ENCODE measurements at places on chromosomes 4 and X.
A peak's percentile ranks its signal among the peaks of the same experiment; 100 is the strongest.

- peak; percentile 12 for DNase-seq
- H3K36me3 ChIP-seq, result no peaks in the 10 kb centered on the region
- H3K4me1 ChIP-seq, result peaks cover 3% of the 10 kb centered on the region
- H3K27me3 ChIP-seq, result no peaks in the 10 kb centered on the region
- H3K27ac ChIP-seq, result peak overlapping the region; percentile 34
Observed at GRCh38 chrX:21963731-21964405, 23.4 kb downstream of the SMS start.

GRCh38 chrX:49282647-49283011 is 13.0 kb downstream of the PPP1R3F start:
- DNase-seq, result peak; percentile 21
- no peak overlapping the region for H3K4me3 ChIP-seq
- no peak overlapping the region for H3K27ac ChIP-seq
- no peaks in the 10 kb centered on the region for H3K27me3 ChIP-seq

- H3K4me1 ChIP-seq, result no peaks in the 10 kb centered on the region
Observed at GRCh38 chr4:41079881-41080560, 134.3 kb downstream of the APBB2 start.

- H3K4me1 ChIP-seq, result no peaks in the 10 kb centered on the region
- no peaks in the 10 kb centered on the region for H3K27me3 ChIP-seq
- H3K36me3 ChIP-seq, result no peaks in the 10 kb centered on the region
- no peak for DNase-seq
- H3K27ac ChIP-seq, result no peak overlapping the region
Observed at GRCh38 chr4:28007693-28008092, 1147.1 kb downstream of the STIM2 start.

DNA sequence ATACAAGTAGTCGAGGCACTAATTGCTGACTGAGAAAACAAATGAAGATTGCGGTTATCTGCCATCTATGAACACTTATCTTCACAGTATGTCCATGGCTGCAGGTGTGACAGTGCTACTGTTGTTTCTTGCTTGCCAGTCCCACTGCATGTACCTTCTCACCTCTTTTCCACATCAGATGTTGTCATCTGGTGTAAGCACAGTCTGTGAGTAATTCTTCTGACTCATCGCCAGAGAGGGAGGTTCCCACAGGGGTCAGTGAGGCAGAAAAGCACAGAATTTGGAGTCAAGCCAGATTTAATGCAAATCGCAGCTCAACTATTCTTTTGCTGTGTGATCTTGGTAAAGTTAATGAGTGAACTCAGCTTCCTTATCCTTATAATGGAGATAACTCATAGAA is 144.4 kb downstream of the GLRA2 start:
- H3K4me1 ChIP-seq, result peaks cover 3% of the 10 kb centered on the region
- no peak overlapping the region for H3K27ac ChIP-seq
- no peaks in the 10 kb centered on the region for H3K27me3 ChIP-seq
- no peak overlapping the region for H3K4me3 ChIP-seq
- no peaks in the 10 kb centered on the region for H3K36me3 ChIP-seq

GRCh38 chr4:79611026-79611425 is 203.0 kb upstream of the GK2 start:
- no peaks in the 10 kb centered on the region for H3K36me3 ChIP-seq
- no peak for DNase-seq
- no peaks in the 10 kb centered on the region for H3K4me1 ChIP-seq
- H3K27me3 ChIP-seq, result no peaks in the 10 kb centered on the region
- H3K4me3 ChIP-seq, result no peak overlapping the region

DNA sequence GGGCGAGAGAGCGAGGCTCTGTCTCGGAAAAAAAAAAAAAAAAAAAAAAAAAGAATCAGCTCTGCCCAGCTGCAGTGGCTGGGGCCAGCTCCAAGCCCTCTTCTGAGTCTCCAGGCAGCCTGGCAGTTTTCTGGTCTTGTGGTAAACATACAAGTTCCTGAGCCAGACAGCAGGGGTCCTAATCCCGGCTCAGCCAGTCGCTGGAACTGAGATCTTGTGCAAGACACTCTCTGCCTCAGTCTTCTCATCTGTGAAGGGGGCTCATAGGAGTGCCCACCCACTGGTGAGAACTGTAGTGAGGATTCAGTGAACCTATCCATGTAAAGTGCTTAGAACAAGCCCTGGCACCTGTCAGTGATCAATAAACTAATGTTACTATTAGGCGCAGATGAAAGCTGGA is 41.8 kb downstream of the C4orf50 start:
- no peaks in the 10 kb centered on the region for H3K4me1 ChIP-seq
- DNase-seq, result no peak
- no peak overlapping the region for H3K27ac ChIP-seq

GRCh38 chrX:118694638-118695037 is 32.8 kb upstream of the IL13RA1 start:
- H3K36me3 ChIP-seq, result no peaks in the 10 kb centered on the region
- no peaks in the 10 kb centered on the region for H3K27me3 ChIP-seq
- no peak overlapping the region for H3K4me3 ChIP-seq
- H3K27ac ChIP-seq, result no peak overlapping the region
- H3K4me1 ChIP-seq, result no peaks in the 10 kb centered on the region

DNA sequence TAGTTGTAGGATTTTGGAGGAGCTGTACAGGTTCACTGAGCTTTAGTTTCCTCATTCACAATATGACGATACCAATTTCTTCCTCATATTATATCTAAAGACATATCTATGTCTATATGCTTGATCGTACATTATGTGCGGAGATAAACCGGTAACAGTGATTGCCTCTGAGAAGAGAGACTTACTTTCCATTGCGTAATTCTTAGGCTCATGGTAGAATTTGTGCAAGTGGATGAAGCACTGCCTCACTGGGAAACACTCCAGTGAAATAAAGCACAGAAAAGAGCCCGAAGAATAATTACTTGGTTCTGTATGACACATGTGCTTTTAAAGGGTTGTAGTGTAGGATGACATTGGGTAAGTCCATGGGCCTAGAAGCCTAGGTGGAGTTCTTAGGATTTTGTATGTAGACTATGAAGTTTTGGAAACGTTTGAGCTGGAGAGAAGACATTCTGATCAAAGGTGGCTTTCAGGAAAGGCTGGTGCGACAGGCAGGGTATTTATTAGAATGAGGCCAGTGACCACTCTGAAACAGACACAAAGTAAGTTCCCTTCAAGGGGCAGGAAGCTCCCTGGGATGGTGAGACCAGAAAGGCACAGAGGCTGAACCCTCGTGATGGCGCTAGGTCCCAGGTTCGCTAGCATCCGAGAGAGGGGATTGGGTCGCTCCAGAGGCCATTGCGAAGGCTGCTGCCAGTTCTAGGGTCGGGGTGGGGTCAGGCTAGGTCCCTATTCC is 649 bp upstream of the VBP1 start:
- H3K27me3 ChIP-seq, result no peaks in the 10 kb centered on the region
- H3K36me3 ChIP-seq, result no peaks in the 10 kb centered on the region
- no peaks in the 10 kb centered on the region for H3K4me1 ChIP-seq
- peak overlapping the region; percentile 65 for H3K4me3 ChIP-seq
- H3K27ac ChIP-seq, result peak overlapping the region; percentile 67
- no peak for DNase-seq

- DNase-seq, result no peak
- H3K36me3 ChIP-seq, result no peaks in the 10 kb centered on the region
- H3K27ac ChIP-seq, result no peak overlapping the region
- H3K27me3 ChIP-seq, result no peaks in the 10 kb centered on the region
- no peaks in the 10 kb centered on the region for H3K4me1 ChIP-seq
Observed at GRCh38 chr4:163269166-163269565, 63.2 kb downstream of the NPY1R start.

GRCh38 chr4:146522869-146523205 is 1.1 kb upstream of the SLC10A7 start:
- H3K27ac ChIP-seq, result peak overlapping the region; percentile 84
- no peaks in the 10 kb centered on the region for H3K27me3 ChIP-seq
- no peaks in the 10 kb centered on the region for H3K4me1 ChIP-seq
- no peaks in the 10 kb centered on the region for H3K36me3 ChIP-seq
- DNase-seq, result peak; percentile 8

GRCh38 chr4:123870216-123870876 is 473.8 kb downstream of the SPRY1 start:
- no peaks in the 10 kb centered on the region for H3K36me3 ChIP-seq
- H3K27me3 ChIP-seq, result no peaks in the 10 kb centered on the region
- H3K27ac ChIP-seq, result no peak overlapping the region
- H3K4me1 ChIP-seq, result no peaks in the 10 kb centered on the region
- peak; percentile 70 for DNase-seq
- no peak overlapping the region for H3K4me3 ChIP-seq

- no peak overlapping the region for H3K4me3 ChIP-seq
- peak overlapping the region; percentile 34 for H3K27ac ChIP-seq
- H3K4me1 ChIP-seq, result no peaks in the 10 kb centered on the region
- no peaks in the 10 kb centered on the region for H3K27me3 ChIP-seq
- peak; percentile 26 for DNase-seq
Observed at GRCh38 chrX:42094218-42094617, 170.9 kb upstream of the CASK start.

- no peak overlapping the region for H3K27ac ChIP-seq
- H3K36me3 ChIP-seq, result no peaks in the 10 kb centered on the region
- H3K4me1 ChIP-seq, result peaks cover 2% of the 10 kb centered on the region
Observed at GRCh38 chr4:138897811-138898226, 117.8 kb upstream of the NOCT start.

GRCh38 chr4:161320377-161320776 is 843.4 kb downstream of the FSTL5 start:
- no peaks in the 10 kb centered on the region for H3K27me3 ChIP-seq
- H3K4me1 ChIP-seq, result no peaks in the 10 kb centered on the region
- no peaks in the 10 kb centered on the region for H3K36me3 ChIP-seq
- no peak overlapping the region for H3K27ac ChIP-seq
- DNase-seq, result peak; percentile 20

- no peaks in the 10 kb centered on the region for H3K4me1 ChIP-seq
- H3K27ac ChIP-seq, result no peak overlapping the region
- no peaks in the 10 kb centered on the region for H3K27me3 ChIP-seq
Observed at GRCh38 chr4:100819505-100819904, 301.7 kb upstream of the EMCN start.

DNA sequence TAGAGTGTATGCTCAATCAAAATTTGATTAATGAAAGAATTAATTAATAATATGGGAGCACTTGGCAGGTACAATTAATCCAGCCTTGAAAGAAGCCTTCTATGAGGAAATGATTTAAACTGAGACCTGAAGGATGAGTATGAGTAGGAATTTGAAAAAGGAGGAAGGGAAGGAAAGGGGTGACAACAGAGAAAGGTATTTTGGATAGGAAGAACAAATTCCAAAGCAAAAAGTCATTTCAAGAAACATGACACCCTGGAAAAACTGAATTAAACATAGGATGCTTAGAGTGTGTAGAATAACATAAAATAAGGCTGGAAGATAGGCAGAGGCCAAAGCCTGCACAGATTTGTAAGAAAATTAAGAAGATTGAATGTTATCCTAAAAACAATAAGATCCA is 29.6 kb downstream of the PHOX2B start:
- no peak overlapping the region for H3K4me3 ChIP-seq
- no peak overlapping the region for H3K27ac ChIP-seq
- DNase-seq, result peak; percentile 43
- H3K27me3 ChIP-seq, result no peaks in the 10 kb centered on the region
- H3K4me1 ChIP-seq, result no peaks in the 10 kb centered on the region

GRCh38 chr4:49032440-49033161 is 46.5 kb downstream of the CWH43 start:
- H3K27ac ChIP-seq, result no peak overlapping the region
- H3K36me3 ChIP-seq, result no peaks in the 10 kb centered on the region
- no peak for DNase-seq
- no peaks in the 10 kb centered on the region for H3K4me1 ChIP-seq

DNA sequence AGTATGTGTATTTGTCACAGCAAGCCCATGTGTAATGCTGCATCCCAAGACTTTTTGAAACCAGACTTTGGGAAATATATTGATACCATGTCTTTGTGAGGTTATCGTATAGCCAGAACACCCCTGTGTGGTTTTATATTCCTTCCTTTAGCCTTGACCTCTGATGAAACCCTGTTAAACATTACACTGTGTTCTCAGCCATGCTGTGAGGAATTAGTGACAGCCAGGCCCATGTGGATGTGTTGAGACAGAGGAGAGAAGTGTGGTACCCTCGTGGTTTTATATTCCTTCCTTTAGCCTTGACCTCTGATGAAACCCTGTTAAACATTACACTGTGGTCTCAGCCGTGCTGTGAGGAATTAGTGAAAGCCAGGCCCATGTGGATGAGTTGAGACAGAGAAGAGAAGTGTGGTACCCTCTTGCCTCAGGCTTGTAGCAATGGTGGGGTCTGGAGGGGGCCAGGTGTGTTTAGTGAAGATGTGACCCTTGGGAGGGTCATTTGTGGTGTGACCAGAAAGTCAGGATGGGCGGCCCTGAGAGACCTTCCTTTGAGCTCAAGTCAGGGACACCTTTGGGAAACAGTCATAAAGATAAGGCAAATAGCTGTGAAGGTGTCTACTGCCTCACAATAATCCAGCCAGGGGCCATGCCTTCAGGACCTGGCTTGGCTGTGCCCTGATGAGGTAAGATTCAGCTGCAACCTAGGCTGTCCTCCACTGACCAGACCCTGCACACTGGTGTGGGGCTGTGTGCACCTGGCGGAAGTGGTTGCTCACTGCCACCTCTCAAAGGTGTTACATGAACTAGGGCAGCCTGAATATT is 110.0 kb downstream of the IRF2 start:
- DNase-seq, result no peak
- H3K36me3 ChIP-seq, result no peaks in the 10 kb centered on the region
- no peaks in the 10 kb centered on the region for H3K4me1 ChIP-seq
- H3K27me3 ChIP-seq, result no peaks in the 10 kb centered on the region
- no peak overlapping the region for H3K4me3 ChIP-seq

GRCh38 chr4:125091-125771 is 930 bp downstream of the ZNF718 start:
- DNase-seq, result peak; percentile 52
- H3K27ac ChIP-seq, result peak overlapping the region; percentile 86
- no peaks in the 10 kb centered on the region for H3K27me3 ChIP-seq
- H3K4me3 ChIP-seq, result peak overlapping the region; percentile 79

GRCh38 chr4:848803-849477 is 23.0 kb upstream of the CPLX1 start:
- H3K4me1 ChIP-seq, result peaks cover 8% of the 10 kb centered on the region
- H3K27ac ChIP-seq, result no peak overlapping the region
- DNase-seq, result peak; percentile 16
- H3K36me3 ChIP-seq, result peaks cover 16% of the 10 kb centered on the region
- H3K4me3 ChIP-seq, result no peak overlapping the region

- no peak for DNase-seq
- no peaks in the 10 kb centered on the region for H3K4me1 ChIP-seq
- H3K4me3 ChIP-seq, result no peak overlapping the region
- H3K27me3 ChIP-seq, result no peaks in the 10 kb centered on the region
- H3K36me3 ChIP-seq, result peaks cover 2% of the 10 kb centered on the region
Observed at GRCh38 chr4:37836838-37837440, 10.5 kb downstream of the PGM2 start.

GRCh38 chr4:947491-947971 is 15.3 kb downstream of the TMEM175 start:
- H3K4me1 ChIP-seq, result no peaks in the 10 kb centered on the region
- no peaks in the 10 kb centered on the region for H3K27me3 ChIP-seq
- no peak overlapping the region for H3K4me3 ChIP-seq
- no peaks in the 10 kb centered on the region for H3K36me3 ChIP-seq
- no peak for DNase-seq
- no peak overlapping the region for H3K27ac ChIP-seq
